ENCODE measurements at places on chromosomes 7 and 10.
A peak's percentile ranks its signal among the peaks of the same experiment; 100 is the strongest.

DNA sequence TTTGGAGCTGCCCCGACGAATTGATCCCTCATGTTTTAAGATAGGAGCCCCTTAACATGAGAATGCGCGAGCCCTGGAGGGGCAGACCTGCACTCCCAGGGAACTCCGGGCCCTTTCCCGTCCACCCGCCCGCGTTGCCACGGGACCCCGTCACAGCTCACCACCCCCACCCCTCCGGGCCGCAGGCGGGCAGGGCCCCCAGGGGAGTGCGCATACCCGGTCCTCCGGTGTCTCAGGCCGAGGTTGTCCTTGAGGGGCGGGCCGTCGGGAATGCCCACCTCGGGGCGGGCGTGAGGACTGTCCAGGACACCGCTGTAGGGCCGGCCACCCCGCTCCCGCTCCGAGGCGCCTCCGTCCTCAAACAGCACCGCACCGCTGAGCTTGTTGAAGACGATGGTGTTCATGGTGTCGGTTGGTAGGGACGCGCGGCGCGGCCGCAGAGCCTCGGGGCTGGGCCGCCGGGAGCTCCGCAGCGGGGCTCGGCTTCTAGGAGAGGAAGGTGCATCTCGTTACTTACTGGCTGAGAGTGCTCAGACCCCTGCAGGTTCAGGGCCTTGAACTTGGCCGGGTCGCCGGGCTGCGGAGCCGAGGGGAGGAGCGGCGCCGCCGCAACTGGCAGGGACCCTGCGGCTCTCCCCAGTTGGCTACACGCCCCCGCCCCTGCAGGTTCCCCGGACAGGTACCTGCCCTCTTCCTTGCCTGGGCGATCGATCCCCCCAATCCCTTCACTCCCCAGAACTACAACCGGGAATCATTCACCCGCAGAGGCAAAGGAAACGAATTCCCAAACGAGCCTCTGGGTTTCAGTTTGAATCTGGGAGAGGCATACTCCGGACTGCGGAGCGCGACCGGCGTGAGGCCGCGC, 2.4 kb downstream of the MKX start:
- DNase-seq, result peak; percentile 25

DNA sequence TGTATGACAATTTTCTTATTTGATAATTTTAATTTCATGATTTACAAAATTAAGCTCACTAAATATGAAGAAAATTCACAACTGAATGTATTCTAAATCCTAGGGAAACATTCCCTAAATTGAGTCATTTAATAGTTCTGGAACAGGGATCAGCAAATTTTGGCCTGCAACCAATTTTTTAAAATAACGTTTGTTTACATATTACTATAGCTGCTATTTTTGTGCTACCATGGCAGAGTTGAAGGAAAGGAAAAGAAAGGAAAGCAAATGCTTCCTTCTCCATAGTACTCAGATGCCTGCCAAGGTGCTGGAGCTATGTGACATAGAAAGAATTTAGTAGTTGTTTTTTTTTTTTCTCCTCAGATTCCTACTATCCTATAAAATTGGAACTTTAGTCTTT, 1307.7 kb upstream of the LRRTM3 start:
- no peak for DNase-seq

- DNase-seq, result no peak
These were observed 85.2 kb upstream of the GLCCI1 start for GRCh38 chr7:7883394-7883793.

- no peak for DNase-seq
These were observed 101.1 kb downstream of the TPST1 start for GRCh38 chr7:66306243-66306642.

DNA sequence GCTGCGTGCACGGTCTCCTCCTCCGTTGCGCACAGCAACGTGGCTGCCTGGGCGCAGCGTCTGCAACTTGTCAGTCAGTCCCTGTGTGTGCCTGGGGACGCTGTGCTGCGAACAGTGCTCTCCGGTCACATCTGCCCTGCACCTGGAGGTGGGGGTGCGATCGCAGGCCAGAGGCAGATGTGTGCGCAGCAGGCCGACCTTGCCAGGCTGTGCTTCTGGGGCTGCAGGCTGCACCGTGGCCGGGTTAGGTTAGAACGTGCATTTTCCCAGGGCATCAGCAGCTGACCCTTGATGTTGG, 8.2 kb upstream of the GET4 start:
- DNase-seq, result no peak

DNA sequence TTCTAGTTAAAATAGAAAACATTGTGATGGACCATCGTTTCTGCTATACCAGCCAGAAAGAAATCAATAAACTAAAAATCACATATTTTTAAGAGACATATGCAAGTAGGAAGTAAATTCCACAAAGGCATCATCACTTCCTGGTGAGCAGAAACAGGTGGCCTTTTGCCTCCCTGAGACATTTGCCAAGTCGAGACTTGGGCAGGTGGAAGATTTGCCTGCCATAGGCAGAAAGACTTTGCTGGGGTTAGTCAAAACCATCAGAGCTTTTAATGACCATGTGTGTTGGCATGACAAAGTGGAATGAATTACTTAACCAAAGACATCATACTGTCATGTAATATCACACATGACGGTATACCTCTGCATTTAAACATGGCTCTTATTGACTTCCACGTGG, 66.0 kb upstream of the FGL2 start:
- no peak for DNase-seq

GRCh38 chr10:99526861-99527504, 5.8 kb upstream of the NKX2-3 start:
- DNase-seq, result no peak

GRCh38 chr10:8042721-8043568, 11.5 kb upstream of the GATA3 start:
- no peak for DNase-seq

- no peak for DNase-seq
These were observed 32.6 kb upstream of the HERPUD2 start for GRCh38 chr7:35727571-35727970.

- DNase-seq, result no peak
These were observed 28.6 kb downstream of the BEND7 start for GRCh38 chr10:13500201-13500600.

- DNase-seq, result no peak
These were observed 24.9 kb downstream of the RCC1L start for GRCh38 chr7:75048435-75049379.

GRCh38 chr10:95056744-95057363, 12.4 kb downstream of the CYP2C8 start:
- no peak for DNase-seq

- DNase-seq, result no peak
These were observed 19.6 kb downstream of the NOC3L start for GRCh38 chr10:94343151-94343550.

DNA sequence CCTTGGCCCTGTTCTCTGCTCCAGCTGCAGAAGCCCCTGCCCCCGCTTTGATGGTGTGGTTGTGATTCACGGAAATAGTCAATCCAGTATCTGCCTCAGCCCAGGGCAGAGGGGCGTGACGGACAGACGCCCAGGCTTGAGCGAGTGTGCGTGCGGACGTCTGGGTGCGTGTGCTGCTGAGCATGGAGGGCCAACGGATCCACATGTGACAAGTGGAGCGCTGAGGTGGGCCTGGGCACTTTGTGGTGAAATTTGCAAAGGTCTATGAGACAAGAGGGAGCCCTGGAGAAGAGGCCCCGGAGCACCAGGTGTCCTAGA, 94.4 kb downstream of the WDR37 start:
- no peak for DNase-seq

DNA sequence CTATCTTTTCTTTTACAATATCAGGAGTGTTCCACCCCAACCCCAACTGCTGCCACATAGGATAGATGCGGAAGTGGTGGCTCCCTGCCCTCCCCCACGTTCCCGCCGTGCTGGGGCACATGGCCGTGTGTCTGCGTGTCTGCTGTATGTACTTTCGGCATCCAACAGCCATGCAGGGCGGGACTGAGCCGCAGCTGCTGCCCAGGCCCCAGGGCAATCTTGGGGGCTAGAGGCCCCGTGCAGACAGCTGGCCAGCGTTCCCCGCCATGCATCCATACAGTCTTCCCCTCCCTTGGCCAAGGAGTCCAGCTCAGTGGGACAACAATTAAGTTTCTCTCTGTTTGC, 162.7 kb downstream of the DGKB start:
- DNase-seq, result no peak
